AG10803 (cell line): ENCODE measurements at places on chromosomes 6 and 20.

DNA sequence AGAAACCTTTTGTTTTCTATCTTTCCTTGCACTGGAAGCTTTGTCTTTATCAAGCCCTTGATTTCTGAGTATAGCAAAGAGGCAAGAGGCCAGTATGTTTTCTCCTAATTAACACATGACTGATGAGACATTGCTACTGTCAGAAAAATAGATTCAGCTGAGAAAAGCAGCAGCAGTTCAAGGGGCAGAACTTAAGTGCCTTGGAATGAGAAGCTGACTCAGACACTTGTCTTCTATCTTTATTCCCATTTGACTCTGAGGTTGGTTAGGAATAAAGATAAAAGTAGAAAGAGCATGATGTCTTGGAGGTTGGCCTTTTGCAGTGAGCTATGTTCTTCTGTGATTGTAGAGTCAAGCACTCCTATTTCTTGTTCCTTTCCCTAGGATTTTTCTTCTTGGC is 79.1 kb upstream of the MAN1A1 start:
- peak; percentile 3 for DNase-seq

- no peak for DNase-seq
Observed at GRCh38 chr20:46214824-46215488, 93.3 kb downstream of the CDH22 start.

- peak; percentile 82 for DNase-seq
Observed at GRCh38 chr6:116268589-116269293, 11.0 kb downstream of the TSPYL1 start.

- no peak for DNase-seq
Observed at GRCh38 chr6:2226775-2227174, 18.6 kb downstream of the GMDS start.

DNA sequence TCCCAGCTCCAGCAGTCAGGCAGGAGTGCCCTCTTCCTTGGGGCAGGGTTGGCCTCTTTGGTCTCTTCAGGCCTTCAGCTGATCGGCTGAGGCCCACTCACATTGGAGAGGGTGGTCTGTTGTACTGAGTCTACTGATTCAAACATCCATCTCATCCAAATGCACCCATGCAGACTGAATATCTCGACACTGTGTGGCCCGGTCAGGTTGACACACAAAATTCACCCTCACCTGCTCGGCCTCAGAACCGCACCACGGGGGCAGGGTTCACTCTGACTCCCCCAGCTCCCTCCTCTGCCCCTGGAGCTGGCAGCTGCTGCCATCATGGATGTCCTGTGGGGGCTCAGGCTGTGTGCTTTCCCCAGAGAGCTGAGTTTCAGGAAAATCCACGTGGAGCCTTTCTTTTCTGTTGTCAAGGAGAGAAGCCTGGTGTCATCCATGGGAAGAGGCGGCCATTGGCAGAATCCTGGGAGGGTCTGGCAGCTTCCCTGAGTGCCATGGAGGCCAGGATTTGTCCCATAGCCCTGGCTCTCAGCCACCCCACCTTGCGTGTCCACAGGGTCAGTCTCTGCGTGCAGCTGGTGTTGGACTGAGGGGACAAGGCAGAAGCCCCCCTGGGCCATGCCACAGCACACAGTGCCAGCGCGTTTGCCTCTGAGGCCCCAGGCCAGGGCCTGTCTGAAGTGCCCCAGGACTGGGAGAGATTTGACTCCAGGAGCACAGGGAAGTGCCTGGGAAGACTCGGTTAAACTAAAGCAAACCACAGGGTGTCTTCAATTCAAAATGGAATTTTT is 114.1 kb downstream of the ERMARD start:
- no peak for DNase-seq

GRCh38 chr20:57051096-57051495 is 215.3 kb downstream of the BMP7 start:
- DNase-seq = no peak

GRCh38 chr6:152554851-152555250 is 82.3 kb downstream of the SYNE1 start:
- DNase-seq = no peak

DNA sequence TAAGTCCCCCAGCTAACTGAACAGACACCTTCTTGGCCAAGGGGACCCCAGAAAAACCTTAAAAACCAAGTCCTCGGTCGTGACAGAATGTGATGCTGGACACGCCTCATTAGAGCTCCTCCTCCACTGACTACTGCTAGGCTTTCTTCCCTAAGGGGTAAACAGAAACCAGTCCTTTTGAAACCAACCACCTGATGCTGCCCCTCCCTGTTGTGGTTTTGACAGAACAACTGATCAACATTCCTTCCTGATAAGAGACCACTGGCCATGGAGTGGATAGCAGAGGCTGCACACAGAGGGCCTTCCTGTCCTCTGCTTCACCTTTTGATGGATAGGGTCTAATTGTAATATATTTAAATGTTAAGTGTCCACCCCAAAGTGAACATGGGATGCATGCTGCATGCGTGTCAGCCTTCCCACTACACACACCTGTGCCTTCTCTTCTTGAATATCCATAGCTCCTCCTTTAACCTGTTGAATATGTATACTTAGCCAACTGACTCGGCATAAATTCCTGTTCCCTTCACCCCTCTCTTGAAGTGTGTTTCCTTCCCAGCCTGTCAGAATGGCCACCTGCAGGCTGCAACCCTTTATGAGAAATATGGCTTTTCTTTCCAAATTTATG is 27.9 kb upstream of the SLC2A12 start:
- no peak for DNase-seq

- DNase-seq = peak; percentile 71
Observed at GRCh38 chr6:7721649-7722048, 4.2 kb upstream of the BMP6 start.

GRCh38 chr6:158860279-158860865 is 41.2 kb upstream of the EZR start:
- DNase-seq = no peak

GRCh38 chr6:111347589-111347988 is 135.4 kb downstream of the REV3L start:
- no peak for DNase-seq

DNA sequence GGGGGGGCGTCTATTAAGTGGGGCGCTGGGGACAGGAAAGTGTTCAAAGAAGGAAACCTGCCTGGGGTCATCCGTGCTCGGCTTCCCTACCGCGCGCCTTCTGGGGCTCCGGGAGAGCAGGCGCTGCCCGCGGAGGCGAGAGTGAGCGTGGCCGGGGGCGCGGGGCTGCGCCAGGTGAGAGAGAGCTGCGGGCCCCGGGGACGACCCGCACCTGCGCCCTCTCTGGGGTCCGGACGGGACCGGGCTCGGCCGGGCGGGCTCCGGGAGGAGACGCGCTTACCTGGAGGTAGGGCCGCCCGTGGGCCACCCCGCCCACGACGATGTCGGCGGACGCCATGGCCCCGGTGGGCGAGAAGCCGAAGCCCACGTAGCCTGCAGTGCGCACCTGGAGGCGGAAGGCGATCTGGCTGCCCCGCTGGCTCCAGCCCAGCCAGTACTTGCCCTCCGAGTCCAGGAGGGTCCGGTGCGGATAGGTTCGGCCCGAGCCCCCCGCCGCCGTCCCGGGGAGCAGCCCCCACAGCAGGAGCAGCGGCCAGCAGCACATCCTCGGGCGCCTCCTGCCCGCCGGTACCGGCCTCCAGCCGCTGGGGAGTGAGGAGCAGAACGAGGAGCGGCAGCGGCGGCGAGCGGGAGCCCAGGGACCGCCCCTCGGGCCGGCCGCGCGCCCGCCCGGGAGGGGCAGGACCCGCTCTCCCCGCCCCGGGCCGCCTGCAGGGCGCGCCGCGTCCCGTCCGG is at the start of gene MOXD1:
Gene MOXD1 (minus strand): TSS at position 593 of the 735 bp plus-strand sequence. CDS start 49 bp downstream, at position 544.
- DNase-seq = peak; percentile 66

GRCh38 chr20:60069656-60070055 is 111.4 kb downstream of the CDH26 start:
- no peak for DNase-seq

GRCh38 chr6:63415286-63415685 is 95.5 kb upstream of the LGSN start:
- DNase-seq = no peak

GRCh38 chr20:760751-761417 is 7.4 kb downstream of the SLC52A3 start:
- DNase-seq = no peak

- peak; percentile 70 for DNase-seq
Observed at GRCh38 chr6:127342296-127342945, 988 bp downstream of the ECHDC1 start.

DNA sequence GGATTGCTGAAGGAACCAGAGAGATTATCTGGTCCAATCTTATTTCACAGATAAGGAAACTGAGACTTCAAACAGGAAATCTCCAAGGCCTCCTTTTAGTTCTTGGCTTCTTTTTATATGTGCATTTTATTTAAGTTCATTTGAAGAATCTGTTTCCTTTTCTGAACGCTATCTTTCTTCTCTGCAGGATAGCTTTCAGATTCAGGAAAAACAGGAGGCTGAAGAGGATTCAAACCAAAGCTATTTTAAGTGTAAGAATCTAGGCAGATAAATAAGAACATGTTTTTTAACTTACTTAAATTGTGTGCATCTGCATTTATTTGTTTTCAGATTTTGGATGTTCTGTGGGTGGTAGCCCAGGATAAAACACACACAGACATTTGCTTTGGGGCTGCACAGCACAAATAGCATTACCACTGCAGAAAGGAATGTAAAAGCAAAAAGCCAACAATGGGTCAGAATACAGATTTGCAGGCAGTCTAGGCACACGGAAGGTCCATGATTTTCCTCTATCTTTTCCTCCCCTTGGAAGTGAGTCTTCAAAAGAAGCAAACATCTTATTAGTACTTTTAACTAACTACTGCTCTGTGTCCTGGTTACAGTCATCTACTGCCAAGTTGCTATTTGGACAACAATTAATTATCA is 188.8 kb upstream of the TBX18 start:
- no peak for DNase-seq

DNA sequence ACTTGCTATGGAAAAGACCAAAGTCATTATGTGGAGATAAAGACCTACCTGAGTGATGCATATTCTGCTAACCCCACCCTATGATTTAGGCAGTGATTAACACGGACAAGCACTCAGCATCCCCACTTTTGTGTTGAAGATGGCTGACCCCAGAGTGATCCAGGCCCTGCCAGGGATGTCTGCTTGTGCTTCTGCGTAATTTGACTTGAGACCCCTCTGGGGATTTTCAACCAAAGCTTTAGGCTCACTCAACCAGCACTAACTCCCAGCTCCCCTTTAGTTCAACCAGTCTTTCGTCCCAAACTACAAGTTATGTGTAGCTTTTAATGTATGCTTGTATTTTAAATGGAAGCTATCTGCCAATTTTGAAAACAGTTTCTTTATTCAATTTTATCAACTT is 538.0 kb upstream of the ID4 start:
- DNase-seq = no peak

DNA sequence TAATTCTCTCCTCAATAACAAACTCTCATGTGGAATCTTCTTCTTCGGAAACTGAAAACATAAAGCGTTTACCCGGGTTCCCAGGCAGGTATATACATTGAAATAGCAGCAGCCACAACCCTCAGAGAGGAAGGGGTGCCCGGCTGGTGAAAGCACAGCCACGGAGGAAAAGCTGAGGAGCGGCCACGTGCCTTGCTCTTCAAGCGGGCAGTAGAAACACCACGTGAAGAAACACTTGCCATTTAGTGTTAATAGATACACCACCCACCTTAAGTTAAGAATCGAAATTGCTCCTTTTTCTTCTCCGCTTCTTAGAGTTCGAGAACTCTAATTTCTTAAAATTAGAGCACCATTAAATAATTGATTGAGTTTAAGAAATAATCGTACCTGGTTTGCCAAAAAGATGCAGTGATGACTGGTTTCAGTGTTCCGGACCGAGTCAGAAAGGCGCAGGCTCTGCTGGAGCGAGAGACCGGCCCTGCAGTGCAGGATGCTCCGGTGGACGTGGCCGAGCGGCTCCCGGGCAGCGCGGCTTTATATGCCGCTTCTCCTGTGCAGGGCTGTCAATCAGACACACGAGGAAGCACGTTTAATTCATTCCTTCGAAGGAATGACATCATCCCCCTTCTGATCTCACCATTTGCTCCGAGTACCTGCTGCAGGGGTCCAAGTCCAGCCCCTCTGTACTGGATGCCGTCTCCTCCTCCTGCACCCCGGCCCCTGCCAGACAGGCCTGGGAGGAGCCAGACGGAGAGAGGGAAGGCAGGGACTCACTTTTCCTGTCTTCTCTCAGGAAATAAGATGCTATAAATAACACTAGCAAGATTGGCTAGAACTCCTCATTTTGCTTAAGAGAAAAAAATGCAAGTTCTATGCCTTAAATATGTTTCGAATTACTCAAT is at the start of gene THBS2:
Gene THBS2 (minus strand): TSS at position 510 of the 902 bp plus-strand sequence. CDS start 3,062 bp downstream, outside the sequence.
- DNase-seq = peak; percentile 94

DNA sequence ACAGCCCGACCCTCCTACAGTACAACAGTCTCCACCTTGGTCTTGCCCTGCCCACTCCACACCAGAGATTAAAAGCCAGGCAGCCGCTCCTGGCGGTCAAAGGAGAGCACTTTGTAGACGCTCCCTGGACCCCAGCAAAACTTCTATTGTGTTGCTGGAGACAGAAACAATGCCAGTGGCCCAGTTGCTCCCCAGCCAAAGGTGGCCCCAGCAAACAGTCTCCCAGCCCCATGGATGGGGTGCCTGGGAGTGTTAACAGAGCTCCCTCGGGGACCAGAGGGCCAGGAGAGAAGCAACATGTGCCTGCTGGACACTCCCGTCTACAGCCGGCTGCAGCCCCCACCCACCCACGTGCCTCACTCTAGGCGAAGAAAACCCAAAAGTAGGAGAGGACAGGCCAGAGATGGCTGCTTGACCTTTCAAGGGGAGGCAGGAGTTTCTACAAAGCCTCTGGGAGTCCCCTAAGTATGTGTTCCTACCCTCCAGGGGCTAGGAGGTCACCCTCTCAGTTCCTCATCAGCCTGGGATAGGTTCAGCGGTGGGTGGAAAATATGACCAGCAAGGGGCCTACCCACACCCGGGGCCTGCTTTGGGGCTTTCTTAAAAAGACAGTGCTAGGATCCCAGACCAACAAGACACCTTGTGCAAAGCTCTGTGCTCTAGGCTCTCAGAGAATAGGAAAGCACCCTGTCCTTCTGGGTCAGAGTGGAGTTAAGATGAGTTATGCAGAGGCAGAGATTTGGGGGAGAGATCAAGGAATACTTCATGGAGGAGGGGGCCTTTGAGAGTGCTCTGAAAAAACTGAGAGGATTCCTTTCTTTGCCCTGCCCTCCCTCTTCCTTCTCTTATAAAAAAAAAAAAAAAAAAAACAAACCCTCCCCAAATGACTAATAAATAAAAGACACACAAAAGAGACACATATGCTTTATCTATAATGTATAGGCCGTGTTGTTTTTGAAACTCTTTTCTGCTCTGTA is 19.0 kb upstream of the PREX1 start:
- DNase-seq = no peak

- no peak for DNase-seq
Observed at GRCh38 chr20:4767084-4767483, 45.4 kb downstream of the PRND start.

DNA sequence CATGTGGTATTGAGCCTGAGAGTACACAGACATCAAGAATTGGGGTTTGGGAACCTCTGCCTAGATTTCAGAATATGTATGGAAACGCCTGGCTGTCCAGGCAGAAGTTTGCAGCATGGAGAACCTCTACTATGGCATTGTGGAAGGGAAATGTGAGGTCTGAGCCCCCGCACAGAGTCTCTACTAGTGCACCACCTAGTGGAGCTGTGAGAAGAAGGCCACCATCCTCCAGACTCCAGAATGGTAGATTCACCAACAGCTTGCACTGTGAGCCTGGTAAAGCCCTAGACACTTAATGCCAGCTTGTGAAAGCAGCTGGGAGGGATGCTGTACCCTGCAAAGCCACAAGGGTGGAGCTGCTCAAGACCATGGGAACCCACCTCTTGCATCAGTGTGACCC is 658.2 kb downstream of the HACE1 start:
- no peak for DNase-seq
